ENCODE measurements at places on chromosomes 1 and 21.
A peak's percentile ranks its signal among the peaks of the same experiment; 100 is the strongest.

- no peak for DNase-seq
Observed at GRCh38 chr1:22341791-22342605, 109.7 kb upstream of the ZBTB40 start.

GRCh38 chr1:210257698-210258529 is 25.3 kb downstream of the SERTAD4 start:
- DNase-seq, result no peak

- no peak for DNase-seq
Observed at GRCh38 chr1:61368366-61368765, 286.0 kb downstream of the NFIA start.

DNA sequence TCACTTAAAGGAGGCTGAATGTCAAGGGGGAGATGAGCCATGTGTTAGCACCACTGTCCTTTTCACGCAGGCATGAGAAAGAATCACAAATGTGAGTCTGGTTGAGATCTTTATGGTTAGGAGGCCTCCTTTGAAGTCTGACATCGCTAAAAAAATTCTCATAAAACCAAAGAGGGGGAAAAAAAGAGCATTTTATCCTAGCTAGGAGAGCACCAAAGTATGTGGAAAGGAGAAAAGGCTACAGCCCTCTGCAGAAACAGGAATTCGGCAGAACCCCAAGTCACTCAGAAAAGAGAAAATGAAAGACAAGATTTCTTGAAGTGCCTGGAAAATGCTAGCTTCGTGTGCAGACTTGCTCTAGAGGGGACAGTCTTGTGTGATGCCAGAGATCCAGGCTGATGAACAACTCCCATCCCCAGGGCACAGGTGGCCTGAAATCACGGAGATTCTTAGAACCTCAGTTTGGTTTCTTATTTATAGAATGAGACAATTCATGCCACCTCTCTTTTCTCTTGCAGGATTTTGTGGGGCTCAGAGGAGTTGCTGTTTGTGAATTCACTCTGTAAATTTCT is 61.5 kb downstream of the RUNX1 start:
- no peak for DNase-seq

GRCh38 chr1:8541961-8542521 is 224.1 kb downstream of the SLC45A1 start:
- DNase-seq, result no peak

DNA sequence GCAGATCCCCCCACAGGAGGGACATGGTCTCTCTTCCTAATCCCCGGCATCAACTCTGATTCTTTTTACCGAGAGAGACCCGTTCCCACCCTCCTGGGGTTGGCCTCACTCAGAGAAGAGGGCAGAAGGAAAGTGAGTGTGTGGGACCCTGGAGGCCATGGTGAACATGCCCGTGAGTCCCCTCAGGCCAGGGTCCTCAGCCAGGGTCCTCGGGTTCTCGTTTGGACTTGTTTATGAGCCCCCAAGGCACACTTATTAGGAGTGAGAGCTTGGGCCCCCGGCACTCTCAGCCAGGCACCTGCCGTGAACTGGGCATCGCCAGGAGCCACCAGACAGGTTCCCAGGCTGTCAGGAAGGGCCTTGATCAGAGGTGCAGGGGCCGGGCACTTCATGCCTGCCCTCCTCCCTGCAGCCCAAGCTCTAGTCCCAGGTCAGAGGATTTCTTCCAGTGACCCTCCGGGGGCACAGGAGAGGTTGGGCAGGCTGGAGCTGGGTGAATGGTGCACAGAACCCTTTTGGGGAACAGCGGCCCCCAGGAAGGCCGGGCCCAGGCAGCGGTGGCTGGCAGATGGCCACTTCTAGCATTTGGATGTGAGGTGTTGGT is 122.6 kb downstream of the CRYAA start:
- no peak for DNase-seq

DNA sequence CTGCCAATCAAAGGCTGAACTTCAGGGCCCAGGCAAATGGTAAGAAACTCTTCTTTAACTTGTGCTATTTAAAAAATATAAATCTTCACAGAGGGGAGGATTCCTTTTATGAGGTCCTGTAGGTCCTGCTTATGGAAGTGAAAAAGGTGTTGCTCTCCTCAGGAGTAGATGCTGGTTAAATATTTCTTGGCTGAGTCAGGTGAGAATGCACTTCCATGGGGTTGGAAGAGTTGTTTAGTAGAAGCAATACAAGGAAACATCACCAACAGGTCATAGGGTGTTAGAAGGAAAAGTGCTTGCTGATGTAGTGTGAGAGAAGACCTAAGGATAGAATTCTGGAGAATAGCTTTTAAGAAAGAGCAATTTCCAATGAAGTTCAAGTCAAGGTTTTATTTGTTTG is 42.2 kb upstream of the ATP1A1 start:
- no peak for DNase-seq

- DNase-seq, result no peak
Observed at GRCh38 chr1:2555634-2556276, 416 bp upstream of the TNFRSF14 start.

DNA sequence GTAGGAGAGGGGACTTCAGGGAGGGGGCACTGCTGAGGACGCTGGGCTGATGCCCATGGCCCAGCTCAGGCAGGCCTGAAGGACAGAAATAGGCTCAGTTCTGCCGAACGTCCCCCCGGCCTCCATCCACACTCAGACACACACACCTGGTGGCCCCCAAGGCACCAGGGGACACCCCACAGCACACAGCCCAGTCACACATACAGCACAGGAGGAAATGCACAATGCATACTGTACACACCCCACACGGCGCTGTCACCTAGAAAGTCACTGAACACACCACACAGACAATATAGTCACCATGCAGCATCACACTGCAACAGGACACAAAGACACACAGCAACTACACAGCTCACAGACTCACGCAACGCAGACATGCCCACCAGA is 562 bp downstream of the SYTL1 start:
- no peak for DNase-seq

GRCh38 chr1:206715552-206716158 is 30.9 kb downstream of the MAPKAPK2 start:
- no peak for DNase-seq

DNA sequence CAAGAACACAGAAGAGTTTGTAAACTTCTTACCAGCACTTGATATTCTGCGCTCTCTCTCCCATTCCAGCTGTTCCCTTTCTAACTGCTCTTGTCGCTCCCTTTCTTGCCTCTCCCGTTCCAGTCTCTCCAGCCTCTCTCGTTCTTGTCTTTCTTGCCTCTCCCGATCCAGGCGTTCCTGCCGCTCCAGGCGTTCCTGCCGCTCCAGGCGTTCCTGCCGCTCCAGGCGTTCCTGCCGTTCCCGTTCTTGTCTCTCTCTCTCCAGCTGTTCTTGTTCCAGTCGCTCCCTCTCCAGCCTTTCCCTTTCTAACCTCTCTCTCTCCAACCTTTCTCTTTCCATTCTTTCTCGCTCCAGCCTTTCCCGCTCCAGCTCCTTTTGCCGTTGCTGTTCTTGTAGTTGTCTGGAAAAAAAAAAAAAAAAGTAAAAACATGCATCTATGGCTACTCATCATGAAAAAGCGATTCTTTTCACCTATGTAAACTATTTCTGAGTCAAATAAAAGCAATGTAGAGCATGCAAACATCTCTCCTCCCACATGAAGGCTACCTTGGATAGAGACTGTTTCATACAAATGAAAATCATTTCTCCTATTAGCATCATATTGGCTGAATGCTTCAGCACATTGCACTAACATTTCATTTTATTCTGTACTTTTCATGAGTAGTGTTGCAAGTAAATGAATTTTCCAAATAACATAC is 91.5 kb upstream of the LBR start:
- DNase-seq, result no peak

GRCh38 chr21:28069450-28069923 is 923.2 kb downstream of the LTN1 start:
- DNase-seq, result no peak

- peak; percentile 30 for DNase-seq
Observed at GRCh38 chr1:166975361-166976129, at the start of gene ILDR2. Gene ILDR2 (minus strand): TSS chr1:166975540. CDS start chr1:166975268, 272 bp downstream.

- DNase-seq, result peak; percentile 67
Observed at GRCh38 chr1:160768295-160768657, 27.7 kb upstream of the LY9 start.

GRCh38 chr1:7269525-7269924 is 484.3 kb downstream of the CAMTA1 start:
- DNase-seq, result no peak

GRCh38 chr21:39456665-39457064 is 4.9 kb downstream of the SH3BGR start:
- no peak for DNase-seq

DNA sequence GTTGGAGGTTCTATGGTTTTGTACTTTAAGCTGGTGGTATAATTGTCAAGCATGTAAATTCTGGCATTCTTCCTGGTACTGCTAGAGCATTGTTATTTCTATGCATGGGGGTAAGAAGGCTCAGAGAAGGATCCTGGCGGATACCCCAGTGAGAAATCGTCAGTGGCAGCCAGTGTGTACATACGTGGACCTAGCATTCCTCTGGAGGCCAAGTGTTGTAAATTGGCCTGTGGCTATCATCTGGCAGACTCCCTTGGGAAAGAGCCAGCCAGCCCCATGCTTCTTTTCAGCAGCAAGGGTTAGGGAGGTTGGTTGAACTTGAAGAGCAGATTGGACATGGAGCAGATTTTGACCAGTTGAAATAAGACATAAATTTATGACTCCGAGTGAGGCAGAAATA is 5.2 kb upstream of the AGO3 start:
- DNase-seq, result no peak

GRCh38 chr21:36388096-36388495 is 2.9 kb downstream of the CHAF1B start:
- DNase-seq, result no peak

DNA sequence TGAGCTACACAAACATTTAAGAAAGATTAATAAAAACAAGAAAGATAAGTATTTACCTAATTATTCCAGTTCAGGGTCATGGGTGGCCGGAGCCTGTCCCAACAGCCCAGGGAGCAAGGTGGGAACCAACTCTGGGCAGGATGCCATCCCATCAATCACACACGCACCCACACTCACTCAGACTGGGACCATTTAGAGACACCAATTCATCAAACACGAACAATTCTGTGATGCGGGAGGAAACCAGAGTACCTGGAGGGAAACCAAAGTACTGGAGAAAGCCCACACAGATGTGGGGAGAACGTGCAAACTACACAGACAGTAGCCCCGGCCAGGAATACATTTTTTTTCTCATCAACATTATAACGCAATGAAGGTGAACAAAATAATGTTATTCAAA is 16.2 kb downstream of the WASF2 start:
- no peak for DNase-seq

- DNase-seq, result no peak
Observed at GRCh38 chr1:221637641-221638041, 104.2 kb downstream of the DUSP10 start.

- peak; percentile 31 for DNase-seq
Observed at GRCh38 chr1:98051065-98051675, 130.3 kb upstream of the DPYD start.

DNA sequence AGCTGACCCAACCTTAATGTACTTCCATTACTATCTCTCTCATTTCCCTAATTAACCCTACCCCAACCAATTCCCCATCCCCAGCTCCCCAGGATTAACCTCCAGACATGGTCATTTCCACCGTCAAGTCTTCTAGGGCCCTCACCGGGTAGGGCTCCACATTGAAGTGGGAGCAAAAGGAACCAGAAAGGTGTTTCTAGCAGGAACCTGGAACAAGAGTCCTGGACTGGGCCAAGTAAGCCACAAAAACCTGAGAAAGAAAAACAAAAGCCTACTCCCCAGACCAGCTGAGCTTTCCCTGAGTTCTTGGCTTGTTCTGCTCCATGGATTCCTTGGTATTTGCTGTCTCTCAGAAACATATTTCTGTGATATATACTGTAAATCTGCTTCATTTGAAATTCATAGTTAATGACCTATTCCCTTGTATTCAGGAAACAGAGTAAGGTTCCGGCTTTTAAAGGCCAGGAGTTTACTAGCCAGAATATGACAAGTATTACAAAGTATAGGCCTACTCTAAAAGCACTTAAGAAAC is 58.4 kb downstream of the SYF2 start:
- DNase-seq, result no peak

- DNase-seq, result no peak
Observed at GRCh38 chr1:62823556-62823955, 39.6 kb downstream of the ATG4C start.

DNA sequence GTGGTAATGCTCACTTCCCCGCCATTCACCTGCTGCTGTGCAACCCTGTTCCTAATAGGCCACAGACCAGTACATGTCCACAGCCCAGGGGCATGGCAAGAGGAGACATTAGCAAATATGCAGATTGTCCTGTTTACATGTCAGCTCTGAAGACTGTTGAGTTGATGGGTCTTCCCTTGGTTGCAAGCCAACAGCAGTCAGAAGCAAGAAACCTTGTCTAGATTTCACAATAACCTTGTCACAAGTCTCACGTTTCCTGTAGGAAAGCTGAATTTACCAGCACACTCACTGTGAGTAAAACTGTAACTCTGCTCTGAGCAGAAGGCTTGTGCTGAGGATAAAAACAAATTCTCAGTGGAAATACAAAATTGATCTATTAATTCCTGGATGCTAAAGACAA is 195.1 kb downstream of the HLX start:
- no peak for DNase-seq

DNA sequence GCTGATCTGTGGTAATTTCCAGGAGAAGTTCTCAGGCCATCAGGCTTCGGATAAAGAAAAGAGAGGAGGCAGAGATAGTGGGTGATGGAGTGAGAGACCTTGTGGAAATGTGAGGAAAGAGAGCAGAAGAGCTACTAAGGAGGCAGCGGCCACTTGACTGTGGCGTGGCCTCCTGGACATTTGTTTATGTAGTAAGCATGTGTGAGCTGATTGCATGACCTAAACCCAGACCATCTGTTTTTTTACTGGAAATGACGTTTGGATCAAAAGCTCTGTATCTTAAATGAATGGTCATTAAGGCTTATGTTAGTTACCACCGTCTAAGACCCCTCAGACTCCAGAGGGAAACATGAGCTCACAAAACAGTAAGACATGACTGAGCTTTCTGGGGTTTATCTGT is 13.6 kb downstream of the ATP1B1 start:
- no peak for DNase-seq

GRCh38 chr1:94983171-94983739 is 56.3 kb upstream of the CNN3 start:
- DNase-seq, result no peak

- no peak for DNase-seq
Observed at GRCh38 chr1:203600782-203601513, 25.7 kb upstream of the ATP2B4 start.

DNA sequence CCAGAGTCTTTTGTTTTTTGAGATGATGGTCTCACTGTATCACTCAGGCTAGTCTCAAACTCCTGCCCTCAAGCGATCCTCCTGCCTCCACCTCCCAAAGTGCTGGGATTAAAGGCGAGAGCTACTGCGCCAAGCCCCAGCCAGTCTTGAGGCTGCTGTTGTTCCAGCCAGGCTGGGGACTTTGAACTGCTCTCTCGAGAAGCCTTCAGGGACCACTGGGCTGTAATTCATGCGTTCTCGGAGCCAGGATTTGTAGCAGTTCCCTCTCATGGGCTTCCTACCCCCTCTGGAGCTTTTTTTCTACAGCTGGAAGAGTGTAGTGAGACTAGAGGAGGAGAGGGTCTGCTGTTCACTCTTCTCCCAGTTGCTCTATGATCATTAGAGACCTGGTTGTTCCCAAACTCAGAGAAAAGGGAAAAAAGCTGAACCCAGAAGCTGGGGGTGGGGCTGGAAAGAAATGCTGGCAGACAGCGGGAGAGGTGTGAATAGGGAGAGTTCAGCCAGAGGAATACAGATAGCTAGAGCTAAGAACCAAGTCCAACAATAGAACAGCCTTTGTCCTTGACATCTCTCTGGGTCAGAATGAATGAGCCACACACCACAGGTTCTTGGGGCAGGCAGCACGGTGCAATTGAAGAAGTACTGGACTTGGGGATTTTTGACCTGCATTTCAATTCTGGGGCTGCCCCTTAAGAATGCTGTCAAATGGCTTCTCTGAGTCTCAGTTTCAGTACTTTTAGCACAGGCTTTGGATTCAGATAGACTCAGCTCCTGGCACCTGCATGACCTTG is 13.2 kb upstream of the SLC41A1 start:
- DNase-seq, result no peak

All from activated naive CD8-positive, alpha-beta T cell treated with anti-CD3 and anti-CD28 coated beads, Interleukin-2, amount 50 U/mL, for 16 hours (primary cell).